ENCODE measurements at places on chromosomes 3 and 15.

DNA sequence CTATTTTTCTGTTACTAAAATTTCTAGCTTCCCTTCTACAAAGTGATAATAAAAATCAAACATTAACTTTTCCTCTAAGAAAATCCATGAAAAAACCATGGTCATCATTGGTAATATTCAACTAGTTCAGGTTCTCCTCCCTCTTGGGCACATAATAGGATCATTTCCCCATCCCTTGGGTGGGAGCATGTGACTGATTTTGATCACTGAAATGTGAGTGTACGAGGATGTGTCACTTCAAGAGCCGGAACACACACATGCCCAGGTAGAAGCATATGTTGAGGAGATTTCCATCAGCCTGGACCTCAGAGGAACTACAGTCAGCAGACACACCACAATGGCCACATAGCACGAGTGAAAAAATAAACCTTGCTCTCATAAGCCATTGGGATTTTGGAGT lies 36.1 kb downstream of the AP3S2 start:
- DNase-seq, result no peak

DNA sequence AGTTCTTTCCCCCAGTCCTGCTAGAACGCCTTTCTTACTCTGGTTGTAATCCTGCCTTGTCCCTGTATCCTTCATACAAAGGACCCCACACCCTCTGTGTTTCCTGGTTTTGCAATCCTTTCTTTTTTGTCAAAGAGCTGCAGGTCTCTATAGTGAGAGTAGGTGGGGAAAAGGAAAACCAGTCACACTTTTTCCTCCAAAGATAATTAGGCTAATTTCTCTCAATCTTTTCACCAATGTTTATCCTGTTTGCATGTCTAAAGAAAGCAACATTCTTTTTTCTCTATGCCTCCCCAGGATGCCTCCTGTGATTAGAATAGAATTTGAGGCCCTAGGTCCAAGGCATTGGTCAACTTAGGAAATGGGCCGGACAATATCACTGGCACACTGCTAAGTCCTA lies 25.4 kb downstream of the SEMA6D start:
- DNase-seq, result no peak

DNA sequence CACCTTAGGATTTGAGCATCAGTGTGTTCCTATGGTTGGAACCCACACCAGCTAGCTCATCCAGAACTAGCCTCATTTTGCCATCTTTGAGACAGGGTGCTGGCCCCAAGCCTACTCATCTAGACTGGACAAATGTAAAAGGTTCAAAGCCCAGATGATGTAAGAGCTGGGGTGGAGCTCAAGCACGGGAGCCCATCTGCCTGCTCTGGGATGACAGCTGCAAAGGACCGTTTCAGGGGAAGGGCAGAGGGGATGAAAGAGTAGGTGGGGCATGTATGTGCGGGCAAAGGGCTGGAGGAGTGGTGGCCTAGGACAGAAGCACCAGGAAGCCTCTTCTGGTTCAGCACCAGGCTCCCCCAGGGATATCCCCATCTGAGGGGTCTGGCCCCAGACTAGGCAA lies 15.8 kb downstream of the CLK3 start:
- DNase-seq, result no peak

DNA sequence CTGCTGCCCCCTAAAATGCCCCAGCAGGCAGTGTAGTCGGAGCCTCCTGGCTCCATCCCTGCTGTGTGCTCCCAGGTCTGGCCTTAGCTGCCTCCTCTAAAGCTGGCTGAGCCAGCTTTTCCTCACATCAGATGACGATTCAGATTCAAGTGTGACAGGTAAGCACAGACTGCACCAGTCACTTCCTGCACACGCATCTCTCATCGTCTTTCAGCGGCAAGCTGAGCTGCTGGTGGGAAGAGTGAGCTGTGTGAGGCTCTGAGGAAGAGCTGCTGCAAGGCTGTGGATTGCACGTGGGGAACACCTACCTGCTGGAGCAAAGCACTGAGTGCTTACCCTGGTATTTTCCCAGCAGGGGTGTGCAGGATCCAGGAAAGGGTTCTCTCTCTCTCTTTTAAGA lies 88.4 kb upstream of the RPL32 start:
- DNase-seq, result no peak

GRCh38 chr3:136255672-136256406 lies 5.7 kb downstream of the PCCB start:
- DNase-seq, result no peak

- DNase-seq, result peak; percentile 48
These were observed 170.5 kb downstream of the GREM1 start for GRCh38 chr15:32888221-32888761.

DNA sequence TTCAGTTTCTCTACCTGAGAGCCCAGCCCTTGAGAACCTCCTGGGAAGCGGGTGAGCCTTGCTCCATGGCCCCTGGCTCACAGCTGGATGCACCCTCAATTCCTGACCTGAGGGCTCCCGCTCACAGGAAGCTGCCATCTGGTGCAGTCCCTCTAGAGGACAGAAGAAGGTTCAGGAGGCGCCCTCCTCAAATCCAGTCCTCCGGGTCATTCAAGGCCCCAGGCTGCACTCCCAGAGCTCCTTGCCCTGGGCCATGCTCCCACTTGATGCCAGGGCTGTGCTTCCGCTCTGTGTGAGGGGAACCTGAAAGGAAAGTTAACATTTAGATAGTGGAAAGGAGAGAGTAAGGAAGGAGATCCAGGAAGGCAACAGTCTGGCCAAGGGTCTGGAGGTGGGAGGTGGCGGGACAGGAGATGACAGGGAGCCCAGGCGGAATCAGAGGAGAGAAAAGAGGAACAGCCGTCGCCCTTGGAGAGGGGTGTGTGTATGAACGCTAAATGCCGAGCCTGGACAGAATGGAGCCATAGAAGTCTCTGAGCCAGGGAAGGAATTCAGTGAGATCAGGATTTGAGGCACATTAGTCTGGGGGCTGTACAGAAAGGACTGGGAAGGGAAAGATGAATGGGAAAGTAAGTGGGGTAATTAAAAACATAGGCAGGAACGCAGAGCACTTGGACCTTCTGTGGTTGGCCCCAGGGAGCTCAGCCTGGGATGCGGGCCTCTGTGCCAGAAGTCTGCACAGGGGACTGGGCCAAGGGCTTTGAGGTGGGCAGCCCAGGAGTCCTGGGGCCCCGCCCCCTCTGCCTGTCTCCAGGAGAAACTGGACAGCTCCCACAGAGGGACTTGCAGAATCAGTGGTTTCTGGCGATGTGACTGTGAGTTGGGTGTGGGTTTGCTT lies 26.1 kb downstream of the TBC1D21 start:
- peak; percentile 56 for DNase-seq

GRCh38 chr15:92166751-92167405 lies 226.8 kb upstream of the ST8SIA2 start:
- DNase-seq, result no peak

- DNase-seq, result peak; percentile 96
These were observed at the start of the genes LSM3 and XPC for GRCh38 chr3:14178247-14179113. Gene LSM3, plus strand, starts transcription at chr3:14178817. Its CDS starts 44 bp downstream, at chr3:14178861. Gene XPC, minus strand, starts transcription at chr3:14178601. Its CDS starts 33 bp downstream, at chr3:14178568.

DNA sequence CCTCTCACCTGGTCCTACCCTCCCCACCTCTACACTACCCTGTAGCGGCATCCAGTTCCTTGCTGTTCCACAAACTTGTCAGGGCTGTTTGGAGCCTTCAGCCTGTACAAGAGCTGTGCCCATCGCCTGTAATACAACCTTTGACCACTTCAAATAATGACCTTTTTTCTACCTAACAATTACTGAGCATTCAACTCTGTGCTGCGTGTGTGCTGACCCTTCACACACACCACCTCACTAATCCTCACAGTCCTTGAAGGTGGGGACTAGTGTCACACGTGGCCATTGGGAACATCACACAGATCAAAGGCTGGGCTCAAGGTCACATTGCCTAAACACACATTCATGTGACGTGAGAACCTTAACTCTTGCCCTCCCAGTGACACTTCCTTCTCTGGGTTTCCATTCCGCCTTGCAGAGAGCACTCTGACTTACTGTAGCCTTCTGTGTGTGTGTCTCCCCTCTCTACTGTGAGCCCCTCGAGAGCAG lies 3.1 kb downstream of the C3orf20 start:
- DNase-seq, result no peak

DNA sequence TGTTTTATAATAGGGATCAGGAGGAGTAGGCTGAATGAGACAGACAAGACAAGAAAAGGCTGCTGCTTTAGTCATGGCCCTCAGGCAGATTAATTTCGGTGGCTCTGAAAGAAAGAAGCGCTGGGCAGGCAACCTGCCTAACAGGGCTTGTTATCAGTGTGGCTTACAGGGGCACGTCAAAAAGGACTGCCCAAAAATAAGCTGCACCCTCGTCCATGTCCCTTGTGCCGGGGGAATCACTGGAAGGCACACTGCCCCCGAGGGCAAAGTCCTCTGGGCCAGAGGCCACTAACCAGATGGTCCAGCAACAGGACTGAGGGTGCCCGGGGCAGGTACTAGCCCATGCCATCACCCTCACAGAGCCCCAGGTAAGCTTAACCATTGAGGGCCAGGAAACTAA lies 188.5 kb downstream of the IGSF11 start:
- no peak for DNase-seq

GRCh38 chr15:74159773-74160172 lies 13.7 kb upstream of the ISLR start:
- no peak for DNase-seq

DNA sequence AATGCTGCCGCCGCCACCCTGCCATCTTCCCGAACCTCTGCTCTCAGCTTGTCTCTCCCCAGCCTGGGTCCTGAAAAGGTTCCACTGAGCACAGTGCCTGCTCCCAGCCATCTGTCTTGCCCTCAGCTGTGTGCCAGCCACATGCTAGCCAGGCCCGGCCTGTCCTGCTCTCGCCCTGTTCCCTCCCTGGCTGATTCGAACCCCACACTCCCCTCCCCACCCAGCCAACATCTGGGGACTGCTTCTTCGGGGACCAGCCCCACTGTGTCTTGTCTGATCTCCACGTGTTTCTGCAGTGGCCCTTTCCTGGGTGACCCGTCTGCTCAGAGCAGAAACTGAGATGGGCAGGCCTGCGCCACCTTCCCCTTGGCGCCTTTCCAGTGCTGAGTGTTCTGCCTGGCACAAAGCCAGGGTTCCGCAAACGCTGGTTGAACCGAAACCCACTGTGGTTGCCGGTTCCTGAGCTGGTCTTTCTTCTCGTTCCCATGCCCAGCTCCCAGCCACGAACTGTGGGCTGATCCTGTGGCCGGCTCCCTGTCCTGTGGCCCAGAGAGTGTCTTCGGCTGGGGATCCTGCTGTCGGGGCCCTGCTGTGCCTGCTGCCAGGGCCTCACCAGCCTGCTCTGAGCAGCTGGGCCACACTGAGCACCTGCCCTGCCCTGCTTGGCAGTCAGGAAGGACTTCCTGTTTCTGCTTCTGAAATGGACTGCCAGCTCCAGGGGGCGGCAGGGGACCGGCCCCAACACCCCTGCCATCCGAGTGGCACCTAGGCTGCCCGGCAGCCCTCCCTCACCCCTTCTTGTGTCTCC lies 62.7 kb upstream of the KLF13 start:
- no peak for DNase-seq

DNA sequence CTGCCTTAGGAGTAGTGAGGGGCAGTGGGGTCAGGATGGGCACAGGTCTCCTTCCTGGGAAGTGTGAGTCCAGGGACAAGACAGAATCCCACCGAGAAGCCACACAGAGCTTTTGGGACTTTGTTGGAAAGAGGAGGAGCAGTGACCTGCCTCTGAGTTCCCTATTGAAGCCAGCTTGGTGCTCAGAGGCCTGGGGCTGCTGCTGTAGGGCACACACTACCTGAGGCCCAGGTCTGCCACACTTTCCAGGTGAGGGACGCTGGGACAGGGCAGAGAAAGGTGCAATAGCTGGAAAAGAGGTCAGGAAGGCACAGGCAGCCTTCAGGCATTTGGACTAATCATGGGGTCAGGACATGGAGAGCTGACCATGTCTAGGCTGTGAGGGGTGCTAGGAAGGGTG lies 67.7 kb downstream of the SCN5A start:
- no peak for DNase-seq

DNA sequence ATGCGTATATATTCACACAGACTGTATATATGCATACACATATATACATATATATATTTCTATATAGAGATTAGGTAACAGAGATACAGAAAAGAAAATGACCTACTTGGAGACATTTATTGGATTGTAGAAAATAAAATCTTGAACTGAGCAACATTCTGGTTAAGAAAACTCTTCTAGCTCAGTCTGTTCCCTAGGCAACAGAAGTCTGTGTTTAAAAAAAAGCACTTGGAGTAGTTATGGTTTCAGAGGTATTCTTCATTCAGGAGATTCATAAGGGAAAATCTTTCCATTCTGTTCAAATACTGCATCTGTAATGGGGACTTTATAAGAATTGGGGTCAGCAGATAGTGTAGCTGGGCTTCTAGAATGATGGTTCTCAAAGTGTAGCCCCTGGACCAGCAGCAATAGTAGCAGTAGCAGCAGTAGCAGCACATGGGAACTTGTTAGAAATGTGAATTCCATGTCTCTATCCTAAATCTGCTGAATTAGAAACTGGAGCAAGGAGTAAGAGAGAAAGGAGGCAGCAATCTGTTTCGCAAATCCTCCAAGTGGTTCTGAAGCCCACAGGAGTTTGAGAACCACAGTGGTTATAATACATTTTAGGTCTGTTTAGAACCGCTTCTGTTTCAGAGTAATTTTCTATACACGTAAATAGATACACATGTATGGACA lies 112.8 kb upstream of the TMEM108 start:
- no peak for DNase-seq

GRCh38 chr3:365268-365667 lies 168.7 kb downstream of the CHL1 start:
- DNase-seq, result no peak

DNA sequence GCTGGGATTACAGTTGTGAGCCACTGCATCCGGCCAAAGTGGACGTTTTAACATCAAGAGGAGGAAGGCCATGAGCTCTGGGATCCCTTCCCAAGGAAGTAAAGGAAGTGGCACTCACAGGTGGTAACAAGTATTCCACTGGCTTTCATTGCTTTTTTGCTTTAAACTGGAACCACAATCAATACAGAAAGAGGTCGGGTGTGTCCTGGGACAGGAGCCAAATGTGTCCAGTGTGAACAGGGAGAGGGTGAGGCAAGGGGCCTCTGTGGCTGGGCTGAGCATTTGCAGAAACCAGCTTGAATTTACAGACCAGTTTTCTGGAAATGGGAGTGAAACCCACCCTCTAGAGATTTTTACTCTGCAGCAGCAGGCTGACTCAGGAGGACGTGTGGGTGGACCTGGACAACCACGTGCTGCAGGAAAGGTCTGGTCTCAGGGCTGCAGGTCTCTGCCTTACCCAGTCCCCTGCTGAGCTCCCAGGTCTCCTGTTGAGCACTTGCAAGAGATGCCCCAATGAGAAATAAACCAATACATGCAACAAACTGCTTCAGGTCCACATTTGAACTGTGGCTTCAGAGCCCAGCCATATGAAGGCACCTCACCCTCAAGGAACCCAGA lies 42.8 kb upstream of the TMEM115 start:
- DNase-seq, result no peak

DNA sequence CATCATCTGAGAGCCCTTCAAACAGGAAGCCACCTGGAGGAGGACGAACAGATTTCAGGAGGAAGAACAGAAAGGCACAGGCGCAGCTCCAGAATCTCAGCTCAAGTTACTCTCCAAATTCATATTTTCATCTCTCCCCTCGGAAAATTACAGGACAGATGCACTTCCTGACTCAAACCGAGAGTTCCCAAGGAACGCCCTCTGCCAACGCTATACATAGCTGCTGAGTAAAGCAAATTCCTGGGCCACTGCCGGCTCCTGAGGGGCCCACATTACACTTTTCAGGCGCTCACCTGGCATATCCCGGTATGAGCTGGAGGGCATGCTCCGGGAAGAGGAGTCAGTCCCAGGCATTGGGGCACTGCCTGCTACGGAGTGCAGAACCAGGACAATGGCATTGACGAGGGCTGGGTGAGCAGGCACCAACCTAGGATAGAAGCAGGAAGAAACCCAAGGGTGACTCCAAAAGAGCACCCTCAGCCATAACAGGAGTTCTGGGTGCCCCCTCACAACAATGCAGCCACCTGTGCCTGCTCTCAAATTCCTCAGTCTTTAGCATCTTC lies 11.2 kb downstream of the UBL7 start:
- no peak for DNase-seq

Data from AG20443 (cell line).